ENCODE measurements at places on chromosomes 1 and 21. TPM values are rescaled to one million over a fixed set of nuclear protein-coding genes. Genes with fewer than 3 reads are reported as not detected.

CFAP126 gene
- total RNA-seq, result not detected

RAB25 gene
- total RNA-seq, result 3.6 TPM

LCE2C gene
- total RNA-seq, result not detected

PROX1 gene
- 92.5 TPM for total RNA-seq

CRP gene
- total RNA-seq, result not detected

SELP gene
- 9.5 TPM for total RNA-seq

CENPS gene
- total RNA-seq, result 9.1 TPM

G0S2 gene
- 9.5 TPM for total RNA-seq

RHD gene
- total RNA-seq, result 0.49 TPM

CSF3R gene
- 8.8 TPM for total RNA-seq

MX2 gene
- 1.9 TPM for total RNA-seq

KRTAP19-5 gene
- total RNA-seq, result not detected

SYCP1 gene
- 0.11 TPM for total RNA-seq

CYP2J2 gene
- total RNA-seq, result 2.7 TPM

HSD3B2 gene
- total RNA-seq, result not detected

KRTAP11-1 gene
- not detected for total RNA-seq

CRNN gene
- total RNA-seq, result not detected

TEX38 gene
- total RNA-seq, result not detected

EPS8L3 gene
- not detected for total RNA-seq

RUNX3 gene
- 0.49 TPM for total RNA-seq

KCNK2 gene
- 3.5 TPM for total RNA-seq

FMN2 gene
- 30.8 TPM for total RNA-seq

FLG2 gene
- total RNA-seq, result 0.88 TPM

ELF3 gene
- total RNA-seq, result 59.8 TPM

FCMR gene
- total RNA-seq, result 1.3 TPM

RGS18 gene
- 3.4 TPM for total RNA-seq

NGF gene
- total RNA-seq, result 3.4 TPM

SERTAD4 gene
- 9.3 TPM for total RNA-seq

SMG7 gene
- 87.5 TPM for total RNA-seq

AKNAD1 gene
- 0.16 TPM for total RNA-seq

USP21 gene
- 28.2 TPM for total RNA-seq

PDZK1IP1 gene
- total RNA-seq, result 1.0 TPM

RORC gene
- total RNA-seq, result 1.6 TPM

FCGR3A gene
- total RNA-seq, result 2.9 TPM

KCNE1 gene
- total RNA-seq, result 0.33 TPM

KCNK1 gene
- total RNA-seq, result 8.7 TPM

RC3H1 gene
- total RNA-seq, result 40.2 TPM

WNT3A gene
- total RNA-seq, result 0.22 TPM

TDRD10 gene
- total RNA-seq, result 3.3 TPM

TNFRSF18 gene
- total RNA-seq, result not detected

C1orf21 gene
- total RNA-seq, result 43.2 TPM

KANK4 gene
- total RNA-seq, result 18.5 TPM

LY9 gene
- total RNA-seq, result 0.71 TPM

ANGPTL3 gene
- total RNA-seq, result 0.33 TPM

PRUNE1 gene
- 26.1 TPM for total RNA-seq

SPRR1A gene
- total RNA-seq, result not detected

TNFSF18 gene
- total RNA-seq, result 0.16 TPM

REN gene
- not detected for total RNA-seq

WNT9A gene
- 4.3 TPM for total RNA-seq

GJA4 gene
- 18.1 TPM for total RNA-seq

ORC1 gene
- 3.1 TPM for total RNA-seq

GJC2 gene
- 2.1 TPM for total RNA-seq

FCRL4 gene
- not detected for total RNA-seq
